Progenitor cell of endocrine pancreas (in vitro differentiated cells): ENCODE measurements at places on chromosomes 3 and 15. TPM values are rescaled to one million over a fixed set of nuclear protein-coding genes. Genes with fewer than 3 reads are reported as not detected.

GRCh38 chr15:58985443-58985842 lies 2.0 kb upstream of the RNF111 start:
- peaks cover 27% of the 10 kb centered on the region for H3K4me1 ChIP-seq
- no peak for DNase-seq

DNA sequence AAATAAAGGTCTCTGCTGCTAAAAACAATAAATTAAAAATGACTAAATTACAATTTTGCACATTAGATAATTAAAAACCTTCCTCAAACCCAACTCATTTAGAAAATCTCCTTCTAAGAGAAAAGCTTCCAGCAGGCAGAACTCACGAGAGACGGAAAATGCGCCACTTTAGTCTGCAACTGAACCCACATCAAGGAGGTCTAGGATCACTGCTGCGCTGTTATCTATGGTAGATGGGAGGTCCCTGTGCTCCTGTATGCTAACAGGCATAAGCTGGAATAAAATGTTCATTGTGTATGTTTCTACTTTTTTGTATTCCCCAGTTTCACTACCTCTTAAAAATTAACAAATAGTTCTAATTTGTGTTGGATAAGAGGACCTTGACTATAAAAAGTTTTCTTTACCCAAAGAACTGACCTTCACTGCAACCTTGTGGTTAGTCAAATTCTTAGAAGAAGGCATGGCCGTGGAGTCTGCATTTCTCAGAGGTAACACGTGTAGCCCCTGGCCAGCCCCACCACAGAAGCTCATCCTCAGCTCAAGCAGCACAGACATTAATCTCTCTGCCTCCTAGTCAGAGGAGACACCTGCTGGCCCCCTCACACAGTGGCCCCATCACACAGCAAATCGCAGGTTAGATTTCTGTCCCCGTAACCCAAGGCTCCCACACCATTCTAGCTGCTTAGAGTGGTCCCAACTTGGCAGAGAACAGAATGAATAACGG lies 22.3 kb downstream of the STIMATE start:
- no peak for DNase-seq
- no peak overlapping the region for H3K27ac ChIP-seq
- H3K36me3 ChIP-seq = no peaks in the 10 kb centered on the region
- peaks cover 4% of the 10 kb centered on the region for H3K4me1 ChIP-seq
- no peak overlapping the region for H3K4me3 ChIP-seq

DNA sequence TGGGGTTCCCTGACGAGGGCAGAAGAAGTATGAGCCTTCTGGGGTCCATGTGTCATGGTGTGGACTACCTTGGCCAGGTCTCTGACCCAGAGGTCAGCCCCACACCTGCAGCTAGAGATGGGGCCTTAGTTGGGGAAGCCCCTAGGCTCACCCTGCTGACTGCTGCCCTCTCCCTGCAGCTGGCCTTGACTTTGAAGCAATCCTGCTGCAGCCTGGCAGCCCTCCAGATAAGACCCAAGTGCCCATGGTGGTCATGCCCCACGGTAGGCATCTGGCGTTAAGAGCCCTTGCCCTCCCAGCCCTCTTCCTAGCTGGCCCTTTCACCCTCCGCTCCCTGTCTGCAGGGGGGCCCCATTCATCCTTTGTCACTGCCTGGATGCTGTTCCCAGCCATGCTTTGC lies 7.4 kb downstream of the APEH start:
- peaks cover 12% of the 10 kb centered on the region for H3K36me3 ChIP-seq
- H3K27ac ChIP-seq = no peak overlapping the region
- peaks cover 3% of the 10 kb centered on the region for H3K27me3 ChIP-seq
- peaks cover 1% of the 10 kb centered on the region for H3K4me1 ChIP-seq

The CORO2B gene
- 1.5 and 2.0 TPM in 2 replicates for total RNA-seq

The NMNAT3 gene
- 3.5 and 4.5 TPM in 2 replicates for total RNA-seq

The STRIT1 gene
- total RNA-seq = not detected in 2 replicates
